ENCODE measurements at places on chromosomes 16 and 17.
A peak's percentile ranks its signal among the peaks of the same experiment; 100 is the strongest.

GRCh38 chr17:74803388-74803930 is 27.3 kb upstream of the NAT9 start:
- DNase-seq, result no peak

- no peak for DNase-seq
Observed at GRCh38 chr16:27322858-27323780, 9.3 kb downstream of the IL4R start.

GRCh38 chr17:35856603-35857002 is 12.1 kb downstream of the HEATR9 start:
- DNase-seq, result no peak

GRCh38 chr16:85750827-85751697 is at the start of gene C16orf74:
C16orf74 (minus strand) TSS chr16:85751096; CDS start chr16:85735217, 15,879 bp downstream.
- DNase-seq, result no peak

GRCh38 chr17:29914819-29915537 is 15.1 kb downstream of the SSH2 start:
- DNase-seq, result no peak

- DNase-seq, result no peak
Observed at GRCh38 chr17:63573634-63574033, 23.4 kb downstream of the DCAF7 start.

DNA sequence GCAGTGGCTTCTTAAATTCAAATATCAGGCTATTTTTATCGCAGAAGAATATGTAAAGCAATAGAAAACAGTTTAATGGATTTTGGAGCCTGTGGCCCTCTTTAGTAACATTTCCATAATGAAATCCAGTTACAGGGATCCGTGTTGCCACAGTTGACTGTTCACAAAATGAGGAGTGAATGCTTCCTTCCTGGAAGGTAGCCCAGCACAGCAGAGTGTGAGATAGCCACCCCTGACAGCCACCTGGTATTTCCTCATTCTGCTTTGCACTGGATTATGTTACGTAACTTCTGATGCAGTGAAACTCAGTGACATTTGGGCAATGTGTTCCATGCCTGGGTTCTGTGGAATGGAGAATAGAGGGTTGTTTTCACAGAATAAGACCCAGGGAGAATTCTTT is 517.2 kb downstream of the RBFOX1 start:
- DNase-seq, result no peak

GRCh38 chr17:4543557-4544026 is 11.6 kb downstream of the MYBBP1A start:
- no peak for DNase-seq

DNA sequence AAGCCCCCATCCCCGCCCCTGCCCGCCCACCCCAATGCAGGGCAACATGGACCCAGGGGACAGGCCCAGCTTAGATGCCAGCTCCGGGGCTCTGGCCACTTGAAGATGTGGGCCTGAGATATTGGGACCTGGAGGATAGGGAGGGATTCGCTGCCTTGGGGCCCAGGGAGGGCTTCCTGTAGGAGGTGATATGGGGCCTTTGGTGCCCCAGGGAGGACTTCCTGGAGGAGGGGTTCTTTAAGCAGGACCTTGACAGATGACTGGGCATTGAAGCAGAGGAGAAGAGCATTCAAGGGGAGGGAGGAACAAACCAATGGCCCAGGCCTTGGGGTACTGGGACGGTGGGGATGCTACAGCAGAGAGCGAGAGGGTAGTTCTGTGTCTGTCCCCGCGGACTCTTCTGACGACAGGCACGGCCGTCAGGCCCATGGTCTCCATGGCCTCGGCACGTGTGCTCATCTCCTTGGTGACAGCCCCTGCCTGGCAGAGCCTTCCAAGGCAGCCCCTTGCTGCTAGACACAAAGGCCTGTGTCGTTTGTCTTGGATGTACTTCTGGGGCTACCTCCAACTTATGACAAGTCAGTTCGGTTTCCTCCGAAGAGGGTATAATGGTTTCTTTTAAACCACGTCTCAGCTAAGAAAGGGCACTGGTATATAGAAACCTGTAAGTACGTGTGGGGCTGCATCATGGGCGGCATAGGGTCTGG is 55.5 kb upstream of the ZC3H18 start:
- no peak for DNase-seq

DNA sequence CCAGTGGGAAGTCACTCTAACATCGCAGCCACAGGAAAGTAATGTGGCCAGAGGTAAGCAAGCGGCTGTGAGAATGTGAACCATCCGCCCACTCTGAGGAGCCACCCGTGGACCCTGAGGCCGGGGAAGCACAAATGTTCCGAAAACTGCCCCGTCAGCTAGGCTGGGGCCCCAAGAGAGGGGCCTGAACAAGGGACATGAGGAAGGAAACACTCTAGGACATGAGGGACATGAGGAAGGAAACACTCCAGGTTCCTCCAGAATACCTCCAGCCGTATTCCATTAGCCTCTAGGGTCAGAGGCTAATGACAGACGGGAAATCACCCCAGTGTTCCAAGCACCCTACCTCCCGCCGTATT is 317 bp downstream of the TEFM start:
- no peak for DNase-seq

- DNase-seq, result no peak
Observed at GRCh38 chr17:44464037-44464436, 39.2 kb downstream of the GPATCH8 start.

GRCh38 chr17:81552244-81553017 is at the start of gene FAAP100:
FAAP100 (minus strand) TSS chr17:81552353; CDS start chr17:81552330, 23 bp downstream.
- peak; percentile 85 for DNase-seq

DNA sequence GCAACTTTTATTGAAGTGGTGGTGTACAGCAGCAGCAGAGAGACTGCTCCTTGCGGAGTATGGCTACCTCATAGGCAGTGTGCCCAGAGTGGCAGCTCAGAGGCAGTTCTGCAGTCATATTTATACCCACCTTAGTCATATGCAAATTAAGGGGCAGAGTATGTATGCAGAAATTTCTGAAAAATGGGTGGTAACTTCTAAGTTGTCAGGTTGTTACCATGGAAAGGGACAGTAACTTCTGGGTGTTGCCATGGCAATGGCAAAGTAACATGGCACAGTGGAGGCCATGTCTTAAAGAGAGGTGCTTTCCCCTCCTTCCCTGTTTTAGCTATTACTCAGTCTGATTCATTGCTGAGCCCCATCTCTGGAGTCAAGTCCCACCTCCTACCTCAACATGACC is 53.4 kb downstream of the MEOX1 start:
- peak; percentile 45 for DNase-seq

GRCh38 chr16:75323198-75323597 is 71.8 kb upstream of the BCAR1 start:
- no peak for DNase-seq

GRCh38 chr17:1076982-1077302 is 80.0 kb downstream of the TIMM22 start:
- no peak for DNase-seq

DNA sequence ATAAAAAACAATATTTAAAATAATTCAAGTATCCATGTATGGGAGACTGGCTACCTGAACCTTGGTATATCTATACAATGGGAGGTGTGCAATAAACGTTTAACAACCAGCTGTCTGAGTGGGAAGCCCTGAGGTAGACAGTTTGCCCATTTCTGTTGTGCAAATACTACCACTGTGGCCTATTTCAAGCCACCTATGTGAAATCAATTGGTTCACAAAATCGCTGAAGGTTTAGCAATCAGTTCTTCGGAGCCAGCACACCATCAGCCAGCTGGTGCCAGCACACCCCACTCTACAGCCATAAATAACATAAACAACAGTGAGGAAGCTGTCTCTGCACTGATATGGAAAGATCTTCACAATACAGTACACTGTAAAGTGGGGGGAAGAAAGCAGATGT is 46.7 kb upstream of the KDM8 start:
- DNase-seq, result no peak

GRCh38 chr16:426115-426905 is 861 bp downstream of the RAB11FIP3 start:
- peak; percentile 38 for DNase-seq

DNA sequence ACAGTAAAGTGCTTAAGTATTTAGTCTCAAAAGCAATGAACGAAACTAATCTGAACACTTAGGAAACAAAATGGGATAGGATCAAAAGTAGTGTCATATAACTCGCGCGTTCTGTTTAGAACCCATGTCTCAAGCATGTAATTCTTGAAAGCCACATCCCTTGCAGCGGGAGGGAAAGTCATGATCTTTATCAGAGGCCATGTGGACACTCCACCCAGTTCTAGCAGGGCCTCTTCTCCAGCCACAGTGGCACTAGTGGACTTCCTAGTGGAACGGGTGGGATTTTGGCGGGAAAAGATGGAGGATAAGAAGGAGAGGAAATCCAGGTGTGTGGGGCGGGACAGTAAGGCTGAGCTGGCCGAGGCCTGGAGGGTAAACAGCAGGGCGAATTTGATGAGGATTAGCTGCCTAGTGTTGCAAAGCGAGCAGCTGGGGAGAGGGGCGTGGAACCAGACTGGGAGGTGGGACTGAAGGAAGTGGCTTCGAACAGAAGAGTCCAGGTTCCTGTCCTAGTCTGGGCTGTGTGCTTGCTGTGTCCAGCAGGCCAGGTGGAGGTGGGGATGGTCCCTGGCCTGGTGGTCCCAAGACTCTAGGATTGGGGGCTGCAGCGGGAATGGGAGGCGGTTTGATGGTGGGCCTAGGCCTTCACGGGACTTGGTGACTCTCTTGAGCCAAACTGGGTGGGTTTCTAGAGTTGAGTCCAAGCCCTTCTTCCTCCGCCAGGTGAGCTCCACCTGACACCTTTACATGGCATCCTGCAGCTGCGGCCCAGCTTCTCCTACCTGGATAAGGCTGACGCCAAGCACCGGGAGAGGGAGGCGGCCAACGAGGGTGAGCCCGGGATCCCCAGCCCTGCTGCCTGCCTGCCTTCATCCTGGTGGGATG is 15.9 kb downstream of the POLR3E start:
- no peak for DNase-seq

- peak; percentile 79 for DNase-seq
Observed at GRCh38 chr16:2927010-2927646, 15.4 kb downstream of the FLYWCH1 start.

DNA sequence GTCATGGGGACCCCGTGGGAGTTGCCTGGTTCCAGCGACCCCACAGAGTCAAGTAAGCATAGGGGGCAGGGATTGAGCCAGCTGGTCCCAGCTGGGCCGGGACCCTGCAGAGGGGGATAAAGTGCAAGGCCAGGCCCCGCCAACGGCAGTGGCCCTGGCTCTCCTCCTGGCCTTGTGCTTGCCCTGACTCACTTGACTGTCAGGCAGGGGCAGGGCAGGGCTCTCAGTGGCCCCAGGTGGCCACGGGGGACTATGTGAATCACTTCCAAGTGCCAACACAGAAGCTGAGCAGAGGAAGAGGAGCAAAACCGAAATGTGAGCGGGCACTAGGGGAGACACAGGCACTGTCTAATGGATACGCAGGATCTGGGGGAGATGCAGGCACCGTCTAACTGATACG is 21.6 kb upstream of the NCBP3 start:
- DNase-seq, result no peak

- no peak for DNase-seq
Observed at GRCh38 chr17:12137859-12138258, 117.2 kb downstream of the MAP2K4 start.

DNA sequence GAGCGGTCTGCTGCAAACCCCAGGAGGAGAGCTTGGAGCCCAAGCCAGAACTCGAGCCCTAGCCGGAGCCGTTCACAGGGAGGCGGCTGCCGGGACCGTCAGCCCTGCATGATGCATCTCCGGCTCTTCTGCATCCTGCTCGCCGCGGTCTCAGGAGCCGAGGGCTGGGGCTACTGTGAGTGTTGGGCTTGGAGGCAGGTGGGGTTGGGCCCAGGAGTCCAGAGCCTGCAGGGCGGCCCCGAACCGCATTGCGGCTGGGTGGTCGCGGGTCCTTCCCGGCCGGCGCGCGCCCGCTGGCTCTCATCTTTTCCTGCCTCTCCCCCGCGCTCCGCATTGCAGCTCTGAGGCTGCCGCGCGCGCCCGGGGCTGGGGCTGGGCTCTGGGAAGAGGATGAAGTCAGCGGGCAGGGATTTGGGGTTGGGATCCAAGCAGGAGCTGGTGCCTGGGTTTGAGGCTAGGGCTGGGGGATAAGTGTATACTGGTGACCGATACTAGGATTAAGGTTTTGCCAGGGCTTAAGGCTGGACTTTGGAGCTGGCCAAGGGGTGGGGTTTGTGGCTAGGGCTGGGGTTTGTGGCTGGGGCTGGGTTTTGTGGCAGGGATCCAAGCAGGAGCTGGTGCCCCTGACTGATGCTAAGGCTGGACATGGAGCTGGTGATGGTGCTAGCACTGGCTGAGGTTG is 532 bp downstream of the CNTNAP1 start:
- no peak for DNase-seq

GRCh38 chr17:75853433-75853832 is 1.7 kb downstream of the WBP2 start:
- no peak for DNase-seq

- no peak for DNase-seq
Observed at GRCh38 chr17:58991718-58992331, 114.9 kb downstream of the TRIM37 start.

DNA sequence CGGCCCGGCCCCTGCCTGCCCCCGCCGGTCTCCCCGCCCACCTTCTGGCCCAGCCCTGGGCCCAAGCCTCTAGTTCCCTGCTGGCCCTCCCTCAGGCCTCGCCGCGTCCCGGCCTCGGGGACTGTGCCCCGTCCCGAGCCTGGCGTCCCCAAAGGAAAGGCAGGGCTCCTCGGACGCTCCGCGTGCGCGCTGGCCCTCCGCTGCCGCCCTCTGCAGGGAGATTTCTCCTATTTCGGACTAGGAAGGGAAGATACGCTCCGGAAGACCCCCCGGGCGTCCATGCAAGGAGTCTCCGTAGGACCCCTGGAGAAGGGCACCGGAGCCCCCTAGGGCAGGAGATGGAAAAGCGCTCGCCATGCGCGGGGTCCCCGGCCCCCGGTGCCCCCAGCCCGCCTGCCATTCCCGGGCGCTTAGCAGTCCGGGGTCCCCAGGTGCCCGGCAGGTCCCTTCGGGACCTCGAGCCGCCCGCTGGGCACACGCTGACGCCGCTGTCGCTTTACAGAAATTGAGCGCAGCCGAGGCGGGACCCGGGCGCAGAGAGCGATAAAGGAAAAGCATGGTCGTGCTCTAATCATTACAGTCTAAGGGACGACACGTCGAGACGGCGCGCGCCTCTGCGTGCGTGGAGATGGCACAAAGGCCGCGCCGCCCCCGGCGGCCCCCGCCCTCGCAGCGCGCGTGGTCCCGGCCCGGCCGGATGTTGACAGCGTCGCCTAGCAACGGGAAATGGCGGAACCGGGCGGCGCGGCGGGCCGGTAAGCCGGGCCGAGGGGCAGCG is at the start of gene CCDC40:
Gene CCDC40, plus strand, starts transcription at position 706 of the 778 bp plus-strand sequence. Its CDS starts 21 bp downstream, at position 727.
- DNase-seq, result peak; percentile 76

- DNase-seq, result no peak
Observed at GRCh38 chr17:64328859-64329531, 61.7 kb downstream of the PECAM1 start.

Data from activated CD4-positive, CD25-positive, alpha-beta regulatory T cell treated with anti-CD3 and anti-CD28 coated beads, Interleukin-2, amount 50 U/mL, for 72 hours (primary cell).